Osteoblast (primary cell): ENCODE measurements at places on chromosomes 4 and X.

- DNase-seq = no peak
Measured at GRCh38 chrX:131271274-131271673, 17.8 kb downstream of the IGSF1 start.

GRCh38 chr4:164023214-164023613 lies 528.7 kb downstream of the TMA16 start:
- DNase-seq = no peak

- no peak for DNase-seq
Measured at GRCh38 chr4:99848591-99849001, 32.0 kb downstream of the DAPP1 start.

GRCh38 chr4:28435314-28435713 lies 1574.7 kb downstream of the STIM2 start:
- no peak for DNase-seq

- no peak for DNase-seq
Measured at GRCh38 chrX:103658681-103659433, 27.6 kb downstream of the MORF4L2 start.

- DNase-seq = no peak
Measured at GRCh38 chr4:48321312-48321711, 20.0 kb upstream of the SLAIN2 start.

DNA sequence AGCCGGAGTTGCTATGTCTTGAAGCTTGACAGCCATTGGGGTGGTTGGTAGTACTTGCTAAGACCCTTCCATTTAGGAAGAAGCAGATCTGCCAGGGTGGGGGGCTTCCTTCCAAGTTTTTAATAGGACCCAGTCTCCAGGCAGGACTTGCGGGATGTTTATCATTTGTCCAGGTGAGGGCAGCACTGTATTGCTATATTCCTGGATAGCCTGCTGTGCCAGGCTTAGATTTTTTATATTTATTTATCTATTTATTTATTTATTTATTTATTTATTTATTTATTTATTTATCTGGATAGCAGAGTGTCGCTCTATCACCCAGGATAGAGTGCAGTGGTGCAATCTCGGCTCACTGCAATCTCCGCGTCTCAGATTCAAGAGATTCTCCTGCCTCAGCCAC lies 87.4 kb upstream of the CT45A1 start:
- no peak for DNase-seq

DNA sequence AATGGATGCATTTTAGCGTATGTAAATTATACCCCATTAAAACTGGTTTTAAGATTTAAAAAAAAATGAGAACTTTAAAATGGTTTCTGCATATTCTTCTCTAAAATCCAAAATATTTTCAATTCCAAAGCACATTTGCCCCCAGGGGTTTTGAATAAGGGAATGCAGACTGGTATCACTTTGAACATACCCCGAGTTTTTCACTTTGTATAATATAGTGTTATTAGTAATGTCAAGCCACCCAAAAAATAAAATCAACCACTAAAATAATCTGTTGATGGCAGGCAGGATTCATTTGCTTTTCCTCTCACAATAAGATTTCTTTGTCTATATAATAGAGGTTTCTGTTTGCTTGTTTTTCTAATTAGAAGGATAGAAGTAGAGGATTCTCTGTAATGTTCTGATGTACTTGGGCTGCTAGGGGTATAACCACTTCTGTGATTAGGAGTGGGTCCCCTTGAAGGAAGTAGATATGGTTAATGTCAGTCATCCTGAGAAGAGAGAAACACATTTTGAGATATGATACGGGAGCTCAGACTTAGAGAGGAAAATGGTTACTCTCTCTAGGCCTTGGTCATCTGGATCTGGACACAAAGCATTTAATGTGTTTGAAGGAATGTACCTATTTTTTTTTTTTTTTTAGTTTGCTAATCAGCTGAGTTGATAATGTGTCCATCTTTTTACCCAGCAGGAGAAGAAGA lies 9.3 kb upstream of the LIN54 start:
- peak; percentile 43 for DNase-seq

DNA sequence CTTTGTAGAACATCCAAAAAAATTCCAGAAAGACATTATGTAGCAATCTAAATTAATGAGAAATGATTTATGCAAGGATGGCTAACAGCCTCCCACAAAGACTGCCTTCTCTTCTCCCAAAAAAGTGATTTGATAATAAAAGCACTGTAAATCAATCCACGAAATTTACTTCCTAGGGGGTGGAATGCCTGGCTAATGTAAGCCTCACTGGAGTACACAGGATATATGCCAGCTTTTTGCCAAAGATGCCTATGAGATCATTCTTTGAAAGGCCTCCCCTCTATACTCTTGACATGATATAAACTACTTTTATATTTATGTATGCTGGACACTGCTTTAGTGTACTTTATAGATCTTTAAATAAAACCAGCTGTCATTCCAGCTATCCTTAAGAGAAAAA lies 211.1 kb downstream of the ADAMTS3 start:
- no peak for DNase-seq

DNA sequence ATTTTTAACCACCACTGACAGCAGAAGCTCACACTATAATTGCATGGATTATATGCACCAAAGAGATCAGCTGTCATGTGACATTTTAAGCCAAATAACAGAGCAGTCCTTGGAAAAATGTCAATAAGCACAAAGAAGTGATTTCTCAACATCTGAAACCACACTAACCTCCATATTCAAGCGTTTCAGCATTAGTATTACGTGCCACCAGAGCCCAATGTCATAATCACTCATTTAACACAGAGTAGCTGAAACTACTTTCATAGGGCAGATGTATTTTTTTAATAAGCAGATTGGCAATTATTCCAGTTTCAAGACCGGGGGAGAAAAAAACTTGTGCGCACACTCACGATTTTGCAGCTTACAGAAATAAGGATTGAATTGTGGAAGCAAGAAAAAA lies 76.6 kb downstream of the SH3KBP1 start:
- no peak for DNase-seq

DNA sequence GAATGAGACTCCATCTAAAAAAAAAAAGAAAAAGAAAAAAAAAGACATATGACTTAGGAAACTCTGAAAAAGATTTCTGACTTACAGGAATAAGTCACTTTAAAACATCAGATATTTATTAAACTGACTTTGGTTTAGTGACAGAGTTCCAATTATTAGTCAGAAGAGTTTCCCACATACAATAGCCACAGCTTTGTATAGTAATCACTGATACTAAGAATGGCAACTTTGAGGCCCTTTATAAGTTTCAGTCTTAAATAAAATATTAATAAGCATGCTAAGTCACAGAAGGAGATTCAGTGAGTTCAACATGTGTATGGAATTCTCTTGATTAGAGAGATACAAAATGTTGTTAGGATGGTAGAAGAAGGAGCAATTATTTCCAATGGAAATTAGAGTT lies 652.3 kb upstream of the AMOT start:
- no peak for DNase-seq

- no peak for DNase-seq
Measured at GRCh38 chr4:101701551-101701950, 89.0 kb upstream of the BANK1 start.

- peak; percentile 65 for DNase-seq
Measured at GRCh38 chrX:24025741-24026403, 1.1 kb downstream of the KLHL15 start.

DNA sequence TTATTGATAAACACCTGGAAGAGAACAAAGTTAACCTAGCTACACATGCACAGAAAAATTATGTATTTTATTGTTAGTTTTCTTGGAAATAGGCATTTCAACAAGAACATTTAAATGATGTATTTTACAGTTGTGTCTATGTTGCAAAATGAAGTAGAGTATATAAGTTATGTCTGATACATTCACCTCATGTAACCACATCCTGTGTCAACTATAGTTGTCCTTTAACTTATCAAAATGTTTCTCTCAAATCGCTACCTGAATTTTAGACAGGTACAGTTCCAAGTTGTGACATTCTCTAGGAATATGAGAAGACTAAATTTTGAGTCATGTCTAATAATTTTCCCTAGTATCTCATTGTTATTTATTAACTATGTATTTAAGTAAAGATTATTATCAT lies 27.2 kb upstream of the TNIP3 start:
- no peak for DNase-seq

GRCh38 chr4:90837241-90837640 lies 710.0 kb downstream of the CCSER1 start:
- DNase-seq = no peak

DNA sequence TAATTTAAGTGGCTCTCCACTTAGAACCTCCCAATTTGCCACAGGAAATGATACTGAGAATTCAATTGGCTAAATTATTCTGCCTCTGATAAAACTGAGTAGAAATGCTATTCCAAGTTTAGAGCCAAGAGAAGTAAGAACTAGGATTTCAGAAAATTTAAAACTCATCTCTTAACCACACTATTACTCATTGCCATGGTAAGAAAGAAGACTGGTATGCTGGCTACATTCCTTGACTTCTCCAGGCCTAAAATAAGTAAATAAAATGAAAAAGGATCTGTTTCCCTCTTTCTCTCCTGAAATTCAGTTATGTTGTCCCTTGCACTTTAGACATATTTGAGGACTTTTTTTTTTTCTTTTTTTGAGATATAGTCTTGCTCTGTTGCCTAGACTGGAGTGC lies 23.3 kb downstream of the ZNF280C start:
- DNase-seq = peak; percentile 75

- no peak for DNase-seq
Measured at GRCh38 chrX:20374450-20374849, 107.7 kb upstream of the RPS6KA3 start.

- DNase-seq = no peak
Measured at GRCh38 chr4:107098401-107098800, 62.3 kb upstream of the DKK2 start.

DNA sequence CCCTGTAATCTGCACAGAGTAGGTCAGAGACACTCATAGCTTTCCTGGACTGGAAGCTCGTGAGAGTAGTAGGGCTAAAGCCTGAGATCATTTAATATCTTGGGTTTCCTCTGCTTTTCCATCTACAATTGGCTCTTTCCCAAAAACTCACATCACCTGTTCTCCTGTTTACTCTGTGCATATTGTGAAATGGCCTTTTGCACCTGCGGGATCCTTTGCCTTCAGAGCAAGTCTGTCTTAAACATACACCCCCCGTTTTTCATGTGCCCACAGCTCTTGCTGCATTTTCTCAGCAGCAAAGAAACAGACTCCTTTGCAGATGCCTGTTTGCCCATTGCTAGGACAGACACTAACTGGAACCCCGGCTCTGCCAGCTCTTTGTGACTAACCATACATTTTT lies 608.3 kb upstream of the PCDH10 start:
- no peak for DNase-seq

- DNase-seq = no peak
Measured at GRCh38 chr4:122244764-122245163, 92.6 kb downstream of the BLTP1 start.

DNA sequence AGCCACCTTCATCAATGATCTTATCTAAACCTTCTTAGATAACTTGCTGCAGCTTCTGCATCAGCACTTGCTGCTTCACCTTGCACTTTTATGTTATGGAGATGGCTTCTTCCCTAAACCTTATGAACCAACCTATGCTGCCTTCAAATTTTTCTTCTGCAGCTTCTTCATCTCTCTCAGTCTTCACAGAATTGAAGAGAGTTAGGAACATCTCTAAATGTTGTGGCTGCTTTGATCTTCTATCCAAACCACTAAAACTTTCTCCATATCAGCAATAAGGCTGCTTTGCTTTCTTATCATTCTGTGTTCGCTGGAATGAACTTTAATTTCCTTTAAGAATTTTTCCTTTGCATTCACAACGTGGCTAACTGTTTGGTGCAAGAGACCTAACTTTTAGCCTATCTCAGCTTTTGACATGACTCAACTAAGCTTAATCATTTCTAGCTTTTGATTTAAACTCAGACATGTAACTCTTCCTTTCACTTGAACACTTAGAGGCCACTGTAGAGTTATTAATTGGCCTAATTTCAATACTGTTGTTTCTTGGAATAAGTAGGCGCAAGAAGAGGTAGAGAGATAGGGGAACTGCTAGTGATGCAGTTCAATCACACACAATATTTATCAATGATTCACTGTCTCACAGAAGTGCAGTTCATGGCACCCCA lies 36.1 kb upstream of the CORIN start:
- DNase-seq = no peak

- no peak for DNase-seq
Measured at GRCh38 chr4:124306352-124306751, 406.2 kb downstream of the ANKRD50 start.

GRCh38 chr4:13912436-13912925 lies 285.0 kb upstream of the BOD1L1 start:
- no peak for DNase-seq

DNA sequence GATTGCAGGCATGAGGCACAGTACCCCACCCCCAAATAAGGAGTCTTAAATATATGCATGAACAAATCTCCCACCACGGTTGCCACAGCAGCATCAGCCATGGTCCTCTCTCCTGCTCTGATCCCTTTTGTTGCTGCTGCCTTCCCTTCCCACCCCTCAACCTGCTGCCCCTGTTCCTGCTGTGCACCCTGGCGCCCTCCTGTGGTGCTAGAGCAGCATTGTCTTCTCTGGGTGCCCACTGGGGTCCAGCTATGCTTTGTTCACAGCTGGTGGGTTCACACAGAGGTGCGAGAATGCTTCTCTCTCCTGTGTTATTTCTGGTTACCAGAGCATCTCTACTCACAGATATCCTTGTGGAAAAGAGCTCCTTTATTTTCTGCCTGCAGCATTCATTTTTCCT lies 116.2 kb downstream of the GATB start:
- DNase-seq = no peak

GRCh38 chr4:98662626-98663225 lies 4.3 kb upstream of the TSPAN5 start:
- no peak for DNase-seq

- no peak for DNase-seq
Measured at GRCh38 chrX:131745942-131746489, 202.1 kb downstream of the OR13H1 start.

DNA sequence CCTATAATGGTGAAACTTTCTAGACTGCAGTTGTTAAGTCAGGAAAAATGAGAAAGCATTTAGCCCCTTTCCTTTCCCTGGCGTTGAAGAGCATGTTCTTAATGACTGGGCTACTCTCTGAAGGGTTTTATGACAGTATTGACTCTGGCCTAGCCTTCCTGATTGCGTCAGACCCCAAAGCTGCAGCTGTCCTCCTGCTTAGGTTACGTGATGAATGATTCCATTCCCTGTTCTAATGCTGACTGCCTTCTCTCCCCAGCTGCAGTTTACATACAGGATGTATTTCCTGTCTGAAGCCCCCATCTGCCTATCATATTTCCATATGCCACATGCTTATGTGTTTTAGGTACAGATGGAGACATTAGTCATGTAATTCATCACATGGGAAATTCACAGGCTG lies 105.8 kb upstream of the EGFL6 start:
- peak; percentile 69 for DNase-seq

DNA sequence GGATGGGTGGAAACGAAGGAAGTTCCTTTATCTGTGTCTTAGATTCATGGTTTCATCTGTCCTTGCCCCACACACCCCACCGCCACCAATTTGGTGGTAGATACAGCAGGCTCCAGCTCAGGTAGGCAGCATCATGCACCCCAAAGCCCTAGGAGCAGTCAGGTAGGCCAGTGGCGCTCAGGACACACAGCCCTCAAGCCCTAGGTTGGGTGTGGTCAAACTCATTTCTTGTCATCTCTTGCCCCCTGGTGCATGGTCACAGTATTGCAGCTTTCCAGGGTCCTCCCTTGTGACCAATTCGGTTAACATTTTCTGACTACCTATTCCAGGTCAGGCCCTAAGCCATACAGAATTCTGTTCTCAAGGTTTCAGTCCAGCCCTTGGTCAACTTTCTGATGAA lies 14.5 kb upstream of the PRRG3 start:
- no peak for DNase-seq
